CD4-positive, alpha-beta T cell treated with Interleukin-1 beta for 1 hour (primary cell): ENCODE measurements at places on chromosomes 13 and 19.

DNA sequence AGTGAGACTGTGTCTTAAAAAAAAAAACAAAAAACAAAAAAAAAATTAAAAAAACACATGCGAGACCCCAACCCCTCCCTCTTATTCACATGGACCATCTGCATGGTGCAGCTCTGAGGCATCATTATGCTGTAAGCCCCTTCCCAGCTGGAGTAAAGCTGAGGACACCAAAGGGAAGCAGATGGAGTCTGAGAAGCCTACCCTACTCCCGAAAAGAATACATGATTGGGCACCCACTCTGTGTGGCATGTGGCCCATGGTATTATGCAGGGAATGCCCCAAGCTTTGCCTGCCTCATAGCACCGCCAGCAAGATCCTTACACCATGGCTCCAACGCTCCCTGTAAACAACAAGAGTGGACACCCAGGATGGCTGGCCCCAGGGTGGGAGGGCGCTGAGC is 4.7 kb downstream of the PTH2 start:
- no peak for DNase-seq

DNA sequence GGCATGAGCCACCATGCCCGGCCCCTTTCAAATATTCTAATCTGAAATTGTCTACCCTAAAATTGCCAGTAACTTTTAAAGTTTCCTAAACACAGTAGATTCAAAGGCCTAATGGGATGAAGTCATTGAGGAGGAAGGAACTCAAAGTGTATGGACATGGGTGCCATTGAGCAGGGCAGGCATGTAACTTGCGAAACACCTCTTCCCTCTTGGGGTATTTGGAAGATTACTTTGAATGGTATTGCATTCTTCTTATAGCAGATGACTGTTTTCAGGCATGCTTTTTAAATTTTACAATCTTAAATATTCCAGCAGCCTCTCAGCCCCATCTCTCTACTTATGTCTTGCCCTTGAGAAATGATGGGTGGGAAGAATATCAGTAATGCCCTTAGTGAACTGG is 21.0 kb downstream of the TM9SF2 start:
- no peak for DNase-seq

DNA sequence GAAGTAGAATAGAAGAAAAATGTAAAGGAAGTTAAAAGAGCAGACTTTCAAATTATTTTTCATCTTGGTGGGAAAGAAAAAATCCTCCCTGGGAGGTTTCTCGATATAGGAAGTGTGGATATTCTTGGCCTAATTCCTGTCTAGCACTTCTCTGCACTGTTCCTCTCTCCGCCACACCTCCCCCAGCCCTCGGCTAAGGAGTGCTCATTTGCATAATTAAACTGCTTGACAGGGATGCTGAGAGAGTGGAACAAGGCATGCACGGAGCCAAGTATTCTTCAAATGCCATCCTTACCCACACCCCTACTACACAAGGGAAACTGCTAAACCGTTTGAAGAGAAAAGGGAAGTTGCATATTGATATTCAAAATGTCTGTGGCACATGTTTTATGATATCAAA is 511.0 kb upstream of the HTR2A start:
- DNase-seq: no peak

DNA sequence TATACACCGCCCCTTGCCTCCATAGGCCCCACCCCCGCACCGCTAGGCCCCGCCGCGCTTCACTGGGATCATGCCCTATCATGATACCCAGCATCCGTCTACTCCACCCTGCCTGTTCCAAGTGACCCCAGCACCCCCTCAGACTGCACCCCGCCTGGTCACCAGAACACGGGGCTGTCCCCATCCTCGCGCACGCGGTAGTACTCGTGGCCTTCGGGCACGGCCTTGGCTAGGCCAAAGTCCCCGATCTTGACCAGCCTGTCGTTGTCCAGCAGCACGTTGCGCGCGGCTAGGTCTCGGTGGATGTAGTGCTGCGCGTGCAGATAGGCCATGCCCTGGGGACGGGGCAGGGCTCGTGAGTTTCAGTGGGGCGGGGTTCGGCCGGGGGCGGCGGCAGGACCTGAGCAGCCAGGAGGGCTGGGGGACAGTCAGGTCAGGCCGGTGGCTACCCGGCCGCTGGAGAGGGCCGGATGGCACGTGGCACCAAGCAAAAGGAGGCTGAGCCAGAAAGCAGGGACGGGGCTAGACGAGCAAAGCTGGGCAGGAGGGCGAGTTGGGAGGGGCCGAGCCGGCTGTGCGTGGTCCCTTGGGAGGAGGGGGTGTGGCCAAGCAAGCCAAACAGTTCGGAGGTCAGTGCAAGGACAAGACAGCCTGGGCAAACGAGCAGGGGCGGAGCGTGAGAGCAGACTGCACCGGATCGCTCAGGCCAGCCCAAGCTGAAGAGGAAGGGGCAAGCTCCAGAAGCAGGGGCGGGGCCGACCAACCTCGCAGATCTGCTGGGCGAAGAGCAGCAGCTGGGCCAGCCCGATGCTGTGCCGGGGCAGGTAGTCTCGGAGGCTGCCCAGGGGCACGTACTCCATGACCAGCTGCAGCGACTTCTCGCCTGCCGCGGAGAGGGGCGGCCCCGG is 13.6 kb upstream of the ICAM3 start:
- no peak for DNase-seq

DNA sequence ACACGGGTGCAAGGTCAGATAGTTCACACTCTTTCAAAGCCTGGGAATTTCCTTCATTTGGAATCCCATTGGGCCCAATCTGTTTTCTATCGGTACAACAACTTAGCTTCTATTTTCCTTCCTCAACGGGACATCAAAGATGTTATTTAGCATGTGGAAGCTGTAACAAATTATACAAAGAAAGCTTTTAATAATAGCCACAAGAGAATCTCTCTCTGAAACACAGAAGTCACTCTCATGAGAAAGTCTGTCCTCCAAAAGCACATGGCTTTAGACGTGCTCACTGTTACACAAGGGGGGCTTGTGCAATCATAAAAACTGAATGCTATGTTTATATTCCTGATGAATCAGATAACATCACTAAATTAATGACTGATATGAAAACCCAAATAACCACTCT is 28.9 kb upstream of the CYSLTR2 start:
- no peak for DNase-seq

DNA sequence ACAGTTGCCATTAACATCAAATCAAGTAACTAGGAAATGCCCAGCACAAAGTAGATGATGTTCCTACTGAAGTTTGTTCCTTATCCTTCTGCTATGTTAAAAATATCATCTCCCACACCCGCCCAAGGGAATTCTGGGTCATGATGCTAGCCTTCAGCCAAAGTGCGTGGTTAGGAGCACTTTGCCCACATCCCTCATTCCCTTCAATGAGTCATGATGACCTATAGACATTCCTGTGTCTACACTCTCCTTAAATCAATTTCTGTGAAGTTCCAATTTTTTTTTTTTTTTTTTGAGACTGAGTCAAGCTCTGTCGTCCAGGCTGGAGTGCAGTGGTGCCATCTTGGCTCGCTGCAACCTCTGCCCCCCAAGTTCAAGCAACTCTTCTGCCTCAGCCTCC is 17.0 kb downstream of the RXFP2 start:
- no peak for DNase-seq
